Spinal cord (tissue), 10 donors: ENCODE measurements at places on chromosomes 1 and 21. TPM values are rescaled to one million over a fixed set of nuclear protein-coding genes. Genes with fewer than 3 reads are reported as not detected.

The AKNAD1 gene
- total RNA-seq: 2.8 TPM

The SPATA1 gene
- total RNA-seq: 1.8 TPM

The CD34 gene
- total RNA-seq: 13.4 TPM

The TTLL10 gene
- 0.79 TPM for total RNA-seq

The NEK2 gene
- total RNA-seq: 6.9 TPM

The AK4 gene
- total RNA-seq: 31.2 TPM

DNA sequence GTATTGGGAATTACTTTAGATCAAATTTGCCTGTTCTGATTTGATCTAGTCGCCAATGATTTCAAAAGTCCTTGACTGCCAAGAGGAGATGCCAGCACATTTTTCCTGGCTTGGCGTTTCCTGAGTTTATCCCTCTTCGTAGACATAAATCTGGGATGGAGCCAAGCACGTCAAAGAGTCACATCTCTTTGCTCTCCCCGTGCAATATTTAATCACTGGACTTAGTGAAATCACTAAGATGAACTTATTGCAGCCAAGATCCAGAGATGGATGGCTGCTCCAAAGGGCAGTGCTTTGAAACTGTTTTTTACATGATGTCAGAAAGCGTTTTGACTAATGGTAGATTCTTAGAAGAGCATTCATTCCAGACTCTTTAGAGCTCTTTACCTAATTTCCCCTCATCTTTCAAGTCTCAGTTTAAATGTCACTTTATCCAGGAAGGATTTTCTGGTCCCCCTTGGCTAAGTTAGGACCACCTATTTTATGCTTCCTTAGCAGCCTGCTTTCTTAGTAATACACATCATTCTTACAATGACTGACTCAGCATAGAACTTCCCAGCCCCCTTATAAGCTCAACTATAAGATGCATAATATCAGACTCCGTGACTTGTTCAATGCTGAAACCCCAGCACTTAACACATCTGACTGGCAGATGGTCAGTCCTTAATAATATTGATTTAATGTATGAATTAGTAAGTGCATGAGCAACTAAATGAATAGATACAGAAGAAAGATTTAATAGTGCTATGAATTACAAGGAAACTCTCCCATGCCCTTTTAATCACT lies 94.4 kb upstream of the GREM2 start:
- DNase-seq: no peak

GRCh38 chr1:152244576-152245273 lies 20.7 kb upstream of the HRNR start:
- DNase-seq: no peak

- no peak for DNase-seq
Observed at GRCh38 chr21:28436286-28436932, 556.3 kb downstream of the LTN1 start.

GRCh38 chr1:202283991-202284390 lies 57.7 kb downstream of the UBE2T start:
- DNase-seq: no peak
